Stimulated activated CD4-positive, alpha-beta T cell treated with anti-CD3 and anti-CD28 coated beads, Interleukin-15, amount 100 ng/mL, for 1 hour (primary cell): ENCODE measurements at places on chromosomes 7 and 10.

GRCh38 chr10:132607961-132608495 lies 70.4 kb downstream of the INPP5A start:
- DNase-seq, result no peak

- DNase-seq, result no peak
Observed at GRCh38 chr10:12907656-12908055, 93.9 kb downstream of the CCDC3 start.

GRCh38 chr10:132868995-132869394 lies 73.4 kb downstream of the CFAP46 start:
- no peak for DNase-seq

GRCh38 chr10:77223526-77224460 lies 413.8 kb downstream of the KCNMA1 start:
- no peak for DNase-seq

- DNase-seq, result no peak
Observed at GRCh38 chr10:22761569-22762220, 47.3 kb upstream of the PIP4K2A start.

- DNase-seq, result no peak
Observed at GRCh38 chr7:31335161-31335856, 5.2 kb downstream of the NEUROD6 start.

DNA sequence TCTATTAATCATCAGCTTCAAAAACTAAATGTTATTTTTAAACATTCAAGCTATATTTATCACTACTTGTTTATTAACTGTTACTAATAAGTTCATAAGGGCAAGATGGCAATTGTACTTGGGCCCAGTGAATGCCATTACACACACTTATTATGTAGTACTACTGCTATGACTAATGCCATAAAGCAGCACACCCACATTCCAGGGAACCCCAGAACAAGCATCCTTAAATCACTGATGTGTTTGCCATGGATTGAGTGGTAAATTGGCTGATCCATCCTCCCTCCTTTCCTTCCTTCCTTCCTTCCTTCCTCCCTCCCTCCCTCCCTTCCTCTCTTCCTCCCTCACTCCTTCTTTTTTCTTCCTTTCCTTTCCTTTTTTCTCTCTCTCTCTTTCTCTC lies 37.4 kb upstream of the RSU1 start:
- DNase-seq, result no peak

DNA sequence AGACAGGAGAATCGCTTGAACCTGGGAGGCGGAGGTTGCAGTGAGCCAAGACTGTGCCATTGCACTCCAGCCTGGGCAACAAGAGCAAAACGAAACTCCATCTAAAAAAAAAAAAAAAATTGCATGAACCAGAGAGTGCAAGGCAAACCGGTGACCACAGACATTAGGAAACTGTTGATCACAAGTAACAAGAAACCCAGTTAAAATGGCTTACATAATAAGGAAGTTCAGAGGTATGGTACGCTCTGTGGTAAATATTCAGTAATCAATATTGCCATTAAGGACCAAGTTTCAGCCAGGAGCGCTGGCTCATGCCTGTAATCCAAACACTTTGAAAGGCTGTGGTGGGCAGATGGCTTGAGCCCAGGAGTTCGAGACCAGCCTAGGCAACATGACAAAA lies 9.2 kb upstream of the NT5C2 start:
- DNase-seq, result no peak

DNA sequence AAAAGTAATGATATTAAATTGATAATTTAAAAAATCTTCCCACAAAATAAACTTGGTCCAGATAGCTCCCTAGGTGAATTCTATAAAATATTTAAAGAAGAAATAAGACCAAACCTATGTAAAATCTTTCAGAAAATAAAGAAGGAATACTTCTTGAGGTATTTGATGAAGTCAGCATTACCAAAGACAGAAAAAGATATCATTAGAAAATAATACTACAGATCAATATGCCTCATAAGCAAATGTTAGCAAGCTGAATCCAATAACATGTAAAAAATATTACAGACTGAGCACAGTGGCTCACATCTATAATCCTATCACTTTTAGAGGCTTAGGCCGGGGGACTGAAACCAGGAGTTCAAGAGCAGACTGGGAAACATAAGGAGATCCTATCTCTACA lies 30.0 kb downstream of the TMEM26 start:
- no peak for DNase-seq

DNA sequence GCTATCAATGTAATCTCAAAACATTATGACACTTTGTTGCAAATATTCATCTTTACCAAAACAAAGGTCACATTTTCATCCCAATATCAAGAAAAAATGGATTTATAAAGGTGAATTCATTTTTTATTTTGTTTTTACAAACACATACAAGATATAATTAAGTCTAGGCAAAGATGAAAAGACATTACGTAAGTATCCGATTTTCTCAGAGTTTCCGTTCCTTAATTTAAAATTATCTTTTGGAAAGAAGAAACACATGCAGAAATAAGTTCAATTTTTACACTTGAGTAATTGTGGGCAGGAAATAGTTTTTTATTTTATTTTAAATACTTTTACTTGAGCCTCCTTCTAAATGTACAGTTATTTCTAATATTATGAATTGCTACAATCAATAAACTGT lies 24.6 kb downstream of the RTKN2 start:
- no peak for DNase-seq

- DNase-seq, result no peak
Observed at GRCh38 chr7:32616625-32617024, 121.3 kb downstream of the AVL9 start.

DNA sequence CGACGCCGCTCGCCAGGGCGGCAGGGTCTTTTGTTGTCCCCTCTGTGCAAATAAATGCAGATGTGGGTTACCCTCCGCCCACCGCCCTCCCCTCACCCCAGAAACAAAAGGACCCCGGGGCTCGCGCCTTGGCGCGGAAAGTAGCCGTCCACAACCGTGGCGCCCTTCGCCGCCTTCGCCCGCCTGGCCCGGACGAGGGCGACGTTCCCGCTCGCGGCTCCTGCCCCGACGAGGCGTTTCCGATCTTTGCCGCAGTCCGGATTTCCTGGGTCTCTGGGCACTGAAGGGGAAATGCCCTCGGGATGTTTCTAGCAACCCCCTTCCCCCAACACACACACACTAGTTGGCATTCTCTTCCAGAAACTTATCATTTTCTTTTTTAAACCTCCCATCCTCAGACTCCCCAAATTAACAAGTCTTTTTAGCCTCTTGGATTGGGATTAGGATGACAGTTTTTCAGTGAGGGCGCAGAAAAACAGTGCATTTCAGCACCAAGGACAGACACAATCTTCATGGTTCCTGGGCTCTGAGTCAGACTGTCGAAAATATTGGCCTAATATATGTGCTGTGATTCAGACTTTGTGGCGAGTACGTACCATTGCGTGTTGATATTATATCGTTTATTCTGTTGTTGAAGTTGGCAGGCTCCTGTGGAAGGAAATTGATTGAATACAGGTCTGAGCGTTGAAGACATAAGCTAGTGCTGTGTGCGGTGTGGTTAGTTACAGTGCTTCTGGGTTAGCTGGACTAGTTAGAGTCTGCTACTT lies 771 bp downstream of the PHYHIPL start:
- DNase-seq, result no peak

- no peak for DNase-seq
Observed at GRCh38 chr10:78255796-78256638, 222.4 kb downstream of the RPS24 start.

DNA sequence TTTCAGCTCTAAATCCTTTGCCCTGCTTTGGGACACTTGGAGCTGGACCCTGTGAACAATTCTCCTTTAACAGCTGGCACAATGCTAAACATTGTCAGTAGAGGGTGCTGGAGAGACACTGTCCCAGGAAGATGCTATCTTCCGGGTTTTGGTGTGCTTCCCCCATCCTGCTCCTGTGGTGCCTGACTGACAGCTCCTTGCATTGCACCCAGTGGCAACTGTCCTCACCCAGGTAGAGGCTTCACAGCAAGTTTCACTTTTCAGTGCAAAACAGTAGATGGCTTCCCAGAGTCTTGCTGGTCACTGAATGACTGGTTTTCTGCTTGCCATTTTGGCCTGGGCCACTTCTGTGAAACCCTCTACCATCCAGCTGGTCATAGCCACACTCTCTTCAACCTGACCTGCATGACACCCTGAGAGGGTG lies 77.3 kb downstream of the CDC14C start:
- no peak for DNase-seq

GRCh38 chr7:1249731-1250130 lies 17.1 kb downstream of the UNCX start:
- DNase-seq, result no peak

DNA sequence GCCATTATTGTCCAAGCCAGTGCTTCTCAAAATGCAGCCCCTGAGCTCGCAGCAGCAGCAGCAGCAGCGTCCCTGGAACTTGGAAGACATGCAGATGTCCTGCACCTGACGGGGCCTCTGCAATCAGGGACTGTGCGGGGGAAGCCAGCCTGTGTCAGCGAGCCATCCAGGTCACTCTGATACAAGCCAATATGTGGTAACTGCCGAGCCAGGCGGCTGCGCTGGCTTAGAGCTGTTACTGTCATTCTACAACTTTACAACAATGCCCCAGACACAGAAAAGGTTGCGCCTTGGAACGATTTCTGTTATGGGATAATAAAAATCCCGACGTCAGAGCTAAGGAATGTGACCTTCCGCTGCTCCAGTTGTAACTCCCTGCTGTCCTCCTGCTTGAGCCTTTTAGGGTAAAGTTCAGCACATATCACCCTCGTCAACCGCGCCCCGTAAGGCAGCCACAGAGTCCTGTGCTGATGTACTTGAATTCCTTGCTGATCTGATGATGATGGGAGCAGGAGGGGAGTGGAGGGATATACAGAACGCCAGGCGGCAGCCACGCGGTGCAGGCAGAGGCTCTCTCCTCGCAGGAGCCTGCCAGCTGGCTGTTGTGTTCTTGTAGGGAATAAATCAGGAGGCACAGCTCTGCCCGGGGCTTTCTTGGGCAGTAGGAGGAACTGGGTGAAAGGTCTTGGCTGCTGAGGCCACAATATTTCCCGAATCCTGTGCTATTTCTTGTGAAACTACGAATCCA lies 20.0 kb upstream of the CRYGN start:
- no peak for DNase-seq

GRCh38 chr7:129832701-129833227 lies 120.0 kb downstream of the UBE2H start:
- no peak for DNase-seq

DNA sequence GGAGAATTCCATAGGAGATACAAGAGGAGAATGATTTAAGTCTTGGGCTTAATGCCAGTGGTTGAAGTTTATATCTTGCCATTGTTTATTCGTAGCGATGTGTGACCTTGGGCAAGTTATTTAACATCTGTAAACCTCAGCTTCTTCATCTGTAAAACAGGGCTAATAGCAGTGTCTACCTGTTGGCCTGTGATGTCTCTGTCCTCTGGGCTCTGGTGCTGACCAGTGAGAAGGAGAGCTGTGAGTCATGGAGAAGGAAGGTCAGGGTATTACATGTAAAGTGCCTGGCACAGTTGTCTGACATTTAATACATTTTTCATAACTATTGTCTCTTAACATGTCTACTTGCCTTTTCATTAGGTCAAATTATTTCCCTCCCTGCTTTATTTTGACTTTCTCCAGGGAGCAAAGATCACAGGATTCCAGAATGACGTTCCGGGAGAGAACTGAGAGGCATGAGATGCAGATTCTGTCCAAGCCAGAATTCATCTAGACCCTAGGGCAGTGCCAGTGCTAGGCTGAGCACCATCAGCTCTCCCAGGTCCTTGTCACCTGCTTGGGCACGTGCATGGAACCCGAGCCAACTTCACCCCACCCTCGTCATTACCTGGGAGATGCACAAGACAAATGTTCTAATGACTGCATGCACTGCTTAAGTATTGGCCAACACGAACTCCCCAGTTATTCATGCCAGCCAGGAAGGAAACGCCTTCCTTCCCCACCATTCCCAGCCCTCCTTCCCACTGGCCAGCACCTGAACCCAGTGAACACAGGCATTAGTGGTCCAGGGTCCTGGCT lies 187.9 kb downstream of the DPY19L1 start:
- no peak for DNase-seq

GRCh38 chr10:115026056-115026745 lies 67.0 kb upstream of the ATRNL1 start:
- DNase-seq, result no peak

- no peak for DNase-seq
Observed at GRCh38 chr10:6755781-6756460, 175.8 kb upstream of the PRKCQ start.

DNA sequence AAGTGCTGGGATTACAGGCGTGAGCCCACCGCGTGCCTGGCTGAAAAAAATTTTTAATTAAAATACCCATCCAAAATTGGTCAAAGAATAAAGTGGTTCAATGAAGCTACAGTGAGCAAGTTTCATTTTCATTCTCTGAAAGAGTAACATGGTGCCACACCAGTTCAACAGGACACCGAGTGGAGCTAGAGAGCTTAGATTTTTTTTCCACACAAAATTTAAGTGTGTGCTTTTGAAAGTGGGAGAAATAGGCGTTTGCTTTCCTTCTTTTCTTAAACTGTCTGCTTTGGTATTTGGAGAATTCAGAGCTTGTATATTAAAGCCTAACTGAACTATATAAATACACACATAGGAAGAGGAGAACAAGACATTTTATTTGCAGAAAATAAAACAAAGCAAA lies 43.4 kb downstream of the BPGM start:
- no peak for DNase-seq

- no peak for DNase-seq
Observed at GRCh38 chr10:8588135-8588534, 533.6 kb downstream of the GATA3 start.

- DNase-seq, result no peak
Observed at GRCh38 chr10:44853148-44853734, 57.9 kb upstream of the TMEM72 start.

- DNase-seq, result no peak
Observed at GRCh38 chr7:140416560-140416959, 12.7 kb downstream of the RAB19 start.

DNA sequence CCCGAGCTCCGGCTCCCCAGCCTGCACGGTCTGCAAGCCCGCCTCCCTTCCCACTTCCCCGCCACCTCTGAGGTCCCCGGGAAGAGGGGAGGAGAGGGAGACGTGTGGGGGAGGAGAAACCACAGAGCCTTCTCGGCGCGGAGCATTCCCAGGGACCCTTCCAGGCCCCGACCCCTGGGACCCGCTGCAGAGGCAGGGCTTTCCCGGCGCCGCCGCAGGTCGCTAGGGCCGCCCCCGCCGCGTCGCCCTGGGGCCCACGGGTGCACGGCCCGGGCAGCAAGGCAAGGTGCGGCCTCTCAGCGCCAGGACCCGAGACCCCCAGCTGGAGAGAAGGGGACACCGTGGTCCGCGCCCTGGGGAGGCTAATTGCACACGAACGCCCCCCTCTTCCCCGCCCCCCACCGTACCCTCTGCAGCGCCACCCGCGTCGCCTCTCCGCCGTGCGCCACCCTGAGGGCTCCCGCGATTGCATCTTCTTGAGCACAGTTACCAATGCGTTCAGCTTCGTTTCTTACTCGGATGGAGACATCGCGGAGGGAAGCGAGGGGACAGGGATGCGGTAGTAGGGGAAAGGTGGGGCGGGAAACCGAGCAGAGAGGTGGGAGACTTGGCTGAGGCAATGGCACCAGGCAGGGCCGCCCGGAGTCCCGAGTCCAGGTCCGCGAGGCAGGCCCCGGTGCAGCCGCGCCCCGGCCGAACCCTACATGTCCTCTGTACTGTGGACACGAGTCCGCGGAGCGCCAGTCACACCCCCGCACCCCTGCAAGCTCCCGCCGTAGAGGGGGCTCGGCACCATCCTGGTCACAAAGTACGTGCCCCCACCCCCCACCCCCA lies 28.9 kb downstream of the SKIDA1 start:
- DNase-seq, result peak; percentile 42

- DNase-seq, result no peak
Observed at GRCh38 chr10:49150426-49150825, 16.6 kb upstream of the FAM170B start.

GRCh38 chr10:109282510-109282909 lies 640.8 kb downstream of the XPNPEP1 start:
- no peak for DNase-seq

- no peak for DNase-seq
Observed at GRCh38 chr10:32050177-32050576, 6.0 kb downstream of the KIF5B start.
